NCI-H510A treated with DMSO at 0.1 percent for 48 hours (cell line): ENCODE measurements at places on chromosomes 1 and 21.

- no peak for DNase-seq
These were observed 4.0 kb upstream of the NKAIN1 start for GRCh38 chr1:31243501-31244286.

DNA sequence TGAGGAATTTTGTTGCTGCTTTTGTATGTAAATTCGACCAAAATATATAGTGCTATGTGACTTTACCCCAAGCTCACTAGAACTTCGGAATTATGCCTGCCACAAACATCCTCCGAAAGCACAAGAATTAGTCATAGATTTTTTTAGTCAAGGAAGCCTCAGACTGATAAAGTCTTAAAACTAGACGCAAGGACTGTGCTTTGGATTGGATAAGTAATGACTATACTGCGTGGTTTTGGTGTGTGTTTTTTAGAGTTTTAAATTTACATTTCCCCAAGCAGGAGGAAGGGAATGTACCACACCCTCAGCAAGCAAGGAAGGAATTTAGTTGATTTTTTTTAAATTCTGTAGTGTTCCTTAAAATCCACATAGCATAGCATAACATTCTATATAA lies 10.3 kb downstream of the WLS start:
- DNase-seq = no peak

GRCh38 chr1:197320991-197321531 lies 53.0 kb downstream of the CRB1 start:
- no peak for DNase-seq

DNA sequence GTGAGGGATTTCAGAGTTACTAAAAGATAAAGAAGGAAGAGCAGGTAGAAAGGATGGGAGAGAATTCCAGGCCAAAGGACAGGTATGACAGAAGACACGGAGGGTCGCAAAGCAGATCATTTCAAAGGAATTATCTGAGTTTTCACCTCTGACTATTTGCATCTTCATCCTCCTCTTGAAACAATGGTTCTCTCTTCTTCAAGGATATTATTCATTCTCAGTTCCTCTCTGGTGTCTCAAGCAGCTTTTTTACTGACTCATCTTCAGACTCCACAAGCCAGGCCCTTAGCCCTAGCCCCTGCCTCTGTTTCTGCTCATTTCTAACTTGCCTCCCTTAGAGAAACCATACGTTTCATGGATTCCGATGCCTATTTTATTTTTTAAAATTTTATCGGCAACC lies 15.0 kb downstream of the DDX59 start:
- no peak for DNase-seq

DNA sequence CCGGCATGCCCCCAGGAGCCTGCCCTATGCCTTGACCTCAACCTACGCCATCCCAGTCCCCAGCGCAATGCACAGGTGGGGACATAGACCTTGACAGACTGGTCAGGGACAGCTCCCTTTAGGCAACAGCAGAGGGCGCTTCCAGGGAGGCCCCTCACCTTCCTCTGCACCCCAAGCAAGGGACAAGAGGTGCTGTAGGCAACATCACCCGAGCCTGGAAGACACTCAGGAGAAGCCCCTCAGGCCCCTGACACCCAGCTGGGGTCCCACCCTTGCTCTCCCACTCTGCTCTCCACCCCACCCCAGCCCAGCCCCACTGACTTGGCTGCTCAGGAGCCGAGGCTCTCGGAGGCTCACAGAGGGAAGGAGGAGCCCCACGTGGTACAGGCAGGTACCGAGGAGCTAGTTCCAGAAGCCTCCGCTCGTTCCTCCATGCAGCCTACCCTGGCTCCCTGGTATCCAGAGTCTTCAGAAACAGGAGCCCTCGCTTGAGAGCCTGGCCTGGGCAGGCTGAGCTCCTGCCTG lies 2.4 kb upstream of the WNT3A start:
- DNase-seq = no peak

GRCh38 chr1:166302989-166303758 lies 136.4 kb upstream of the FAM78B start:
- DNase-seq = no peak

GRCh38 chr1:22255341-22256212 lies 112.7 kb upstream of the WNT4 start:
- no peak for DNase-seq
